IMR-90 (cell line): ENCODE measurements at places on chromosomes 3 and 15.
A peak's percentile ranks its signal among the peaks of the same experiment; 100 is the strongest.

DNA sequence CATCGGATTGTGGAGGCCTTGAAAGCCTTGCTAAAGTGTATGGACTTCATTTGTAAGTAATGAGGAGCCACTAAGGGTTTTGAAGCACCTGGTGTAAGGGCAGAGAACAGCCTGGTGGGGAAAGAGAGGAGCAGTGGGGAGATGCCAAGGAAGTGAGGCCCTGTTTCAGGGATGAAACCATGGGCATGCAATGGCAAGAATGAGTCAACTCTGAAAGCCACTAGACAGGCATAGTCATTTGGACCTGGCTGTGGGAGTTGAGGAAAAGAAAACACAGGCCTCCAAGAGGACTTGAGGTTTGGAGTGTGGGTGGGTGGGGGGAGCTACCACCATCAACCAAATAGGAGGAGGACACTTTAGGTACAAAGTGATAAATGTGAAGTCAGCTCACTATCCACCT is 7.6 kb downstream of the XCR1 start:
- no peaks in the 10 kb centered on the region for H3K4me1 ChIP-seq
- no peak overlapping the region for H3K27ac ChIP-seq
- DNase-seq = no peak

DNA sequence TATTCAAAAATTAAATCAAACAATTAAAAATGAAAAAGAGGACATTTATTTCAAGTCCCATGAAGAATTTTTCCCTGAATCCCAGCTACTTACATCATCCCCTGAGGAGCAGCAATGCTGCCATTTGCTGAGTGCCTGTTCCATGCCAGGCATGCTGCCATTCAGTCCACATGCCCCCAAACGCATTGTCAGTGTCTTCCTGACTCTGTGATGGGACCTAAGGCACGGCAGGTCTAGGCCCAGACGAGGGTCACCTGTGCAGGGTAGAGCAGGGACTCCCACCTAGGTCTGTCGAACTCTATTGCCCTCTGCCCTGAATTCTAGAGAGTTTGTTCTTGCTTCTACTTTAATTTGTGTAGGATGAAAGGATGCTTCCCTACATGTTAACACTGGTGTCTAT is 7.0 kb downstream of the PSTPIP1 start:
- H3K36me3 ChIP-seq = no peaks in the 10 kb centered on the region
- H3K4me1 ChIP-seq = no peaks in the 10 kb centered on the region; the same call in 1 of the 2 replicates

GRCh38 chr15:37885651-37886050 is 48.8 kb upstream of the TMCO5A start:
- H3K36me3 ChIP-seq = no peaks in the 10 kb centered on the region
- no peak overlapping the region for H3K4me3 ChIP-seq
- H3K4me1 ChIP-seq = no peaks in the 10 kb centered on the region
- H3K27me3 ChIP-seq = no peaks in the 10 kb centered on the region
- H3K27ac ChIP-seq = no peak overlapping the region
- DNase-seq = no peak

GRCh38 chr3:61580982-61581643 is 19.7 kb downstream of the PTPRG start:
- DNase-seq = no peak
- H3K4me1 ChIP-seq = peaks cover 8% of the 10 kb centered on the region
- H3K27me3 ChIP-seq = no peaks in the 10 kb centered on the region
- H3K36me3 ChIP-seq = no peaks in the 10 kb centered on the region
- H3K27ac ChIP-seq = no peak overlapping the region

DNA sequence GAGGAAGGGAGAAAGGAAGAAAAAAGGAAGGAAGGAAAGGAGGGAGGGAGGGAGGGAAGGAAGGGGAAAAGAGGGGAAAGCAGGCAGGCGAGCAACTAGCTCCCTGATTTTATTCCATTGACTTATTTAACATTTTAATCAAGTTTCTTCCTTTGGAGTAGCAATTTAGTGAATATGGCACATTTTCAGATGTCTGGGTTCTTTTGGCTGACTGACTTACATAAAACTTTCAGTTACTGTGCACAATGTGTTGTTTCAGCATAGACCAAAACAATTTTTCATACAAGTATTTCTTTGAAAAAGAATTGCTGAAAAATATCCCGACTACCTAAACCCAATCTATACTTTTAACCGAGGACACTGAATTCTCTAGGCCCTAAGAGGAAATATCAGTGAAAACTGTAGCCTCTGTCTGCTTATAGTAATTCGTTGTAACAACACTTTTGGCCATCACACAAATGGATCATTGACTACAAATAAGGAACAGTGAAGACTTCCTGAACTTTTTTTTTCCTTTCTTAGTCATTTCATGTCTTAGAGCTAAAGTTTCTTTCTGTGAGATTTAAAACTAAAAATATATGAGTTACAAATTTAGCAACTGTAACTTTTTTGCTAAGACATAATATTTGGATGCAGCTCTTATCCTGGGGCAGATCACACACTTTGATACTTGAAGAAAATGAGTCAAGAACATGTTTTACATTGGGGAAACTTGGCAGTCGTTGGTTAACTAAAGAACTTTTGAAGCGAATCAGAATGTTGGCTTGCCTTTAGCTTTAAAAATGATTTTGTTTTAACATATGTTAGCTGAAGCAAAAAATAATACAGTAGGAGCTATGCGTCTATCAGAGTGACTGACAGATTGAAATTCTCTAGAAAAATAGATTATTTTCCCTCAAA is 79.6 kb downstream of the SOX2 start:
- no peak overlapping the region for H3K4me3 ChIP-seq
- DNase-seq = no peak

DNA sequence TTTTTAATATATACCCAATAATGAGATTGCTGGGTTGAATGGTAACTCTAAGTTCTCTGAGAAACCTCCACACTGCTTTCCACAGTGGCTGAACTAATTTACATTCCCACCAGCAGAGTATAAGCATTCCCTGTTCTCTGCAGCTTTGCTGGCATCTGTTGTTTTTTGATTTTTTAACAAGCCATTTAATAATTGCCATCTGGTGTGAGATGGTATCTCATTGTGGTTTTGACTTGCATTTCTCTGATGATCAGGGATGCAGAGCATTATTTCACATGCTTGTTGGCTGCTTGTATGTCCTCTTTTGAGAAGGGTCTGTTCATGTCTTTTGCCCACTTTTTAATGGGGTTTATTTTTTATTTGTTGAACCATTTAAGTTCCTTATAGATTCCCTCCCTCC is 75.0 kb upstream of the EPHB3 start:
- H3K4me3 ChIP-seq = no peak overlapping the region
- H3K27me3 ChIP-seq = peaks cover 38% of the 10 kb centered on the region
- no peak overlapping the region for H3K27ac ChIP-seq
- no peaks in the 10 kb centered on the region for H3K4me1 ChIP-seq
- H3K36me3 ChIP-seq = no peaks in the 10 kb centered on the region
- no peak for DNase-seq

DNA sequence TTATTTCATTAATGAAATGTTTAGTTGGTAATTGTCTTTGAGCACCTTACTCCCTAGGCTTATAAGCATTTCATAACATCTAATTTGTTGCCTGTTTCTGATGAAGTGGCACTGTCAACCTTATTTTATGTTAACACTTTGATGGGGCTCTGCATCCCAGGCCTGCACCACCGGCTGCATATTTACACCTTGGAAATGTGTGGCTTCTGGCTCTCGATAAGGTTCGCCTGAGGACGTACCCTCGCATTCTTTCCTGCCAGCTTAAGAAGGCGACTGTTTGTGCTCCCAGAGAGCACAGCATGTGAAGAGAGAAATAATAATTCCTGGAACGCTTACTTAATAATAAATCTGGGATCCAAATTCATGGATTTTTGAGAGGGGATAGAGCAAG is 763.3 kb upstream of the CFAP20DC start:
- peaks cover 17% of the 10 kb centered on the region for H3K4me1 ChIP-seq
- H3K36me3 ChIP-seq = no peaks in the 10 kb centered on the region
- no peak overlapping the region for H3K4me3 ChIP-seq
- no peaks in the 10 kb centered on the region for H3K27me3 ChIP-seq

DNA sequence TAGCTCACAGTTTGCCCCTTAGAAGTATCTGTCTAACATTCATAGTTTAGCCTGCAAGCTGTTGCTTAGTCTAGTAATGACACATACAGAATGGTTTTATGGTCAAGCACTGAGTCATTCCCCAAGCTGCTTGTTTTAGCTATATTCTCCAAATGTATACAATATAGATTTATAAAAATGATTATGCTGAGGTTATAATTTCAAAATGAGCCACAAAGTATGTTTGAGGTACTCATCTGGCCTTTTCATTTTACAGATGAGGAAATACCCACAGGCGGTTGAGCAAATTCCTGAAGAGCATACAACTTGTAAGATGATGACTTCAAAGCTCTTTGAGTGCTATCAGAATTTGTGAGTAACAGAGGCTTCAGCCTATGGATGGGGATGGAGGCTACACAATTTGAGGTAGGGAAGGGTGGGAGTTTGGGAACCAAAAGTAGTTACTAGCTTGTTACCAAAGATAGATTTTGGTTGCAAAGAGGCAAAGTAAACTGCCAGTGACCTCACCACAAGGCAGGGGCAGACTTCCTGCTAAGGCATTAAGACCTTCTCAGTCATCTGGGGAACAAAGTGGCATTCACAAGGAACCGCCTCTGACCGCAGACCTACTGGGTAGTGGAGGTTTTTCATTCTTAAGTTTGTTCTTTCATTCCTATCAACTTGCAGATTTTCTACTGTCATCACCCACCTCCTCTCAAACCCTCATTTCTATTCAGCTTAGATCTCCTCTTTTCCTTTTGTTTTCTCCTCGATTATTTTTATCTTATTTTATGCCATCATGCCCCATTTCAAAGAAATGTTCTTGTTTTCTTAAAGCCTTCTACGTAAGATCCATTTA is 257.2 kb upstream of the NECTIN3 start:
- H3K4me1 ChIP-seq = peaks cover 8% of the 10 kb centered on the region
- H3K27me3 ChIP-seq = no peaks in the 10 kb centered on the region
- DNase-seq = peak; percentile 98
- H3K27ac ChIP-seq = peak overlapping the region; percentile 96

DNA sequence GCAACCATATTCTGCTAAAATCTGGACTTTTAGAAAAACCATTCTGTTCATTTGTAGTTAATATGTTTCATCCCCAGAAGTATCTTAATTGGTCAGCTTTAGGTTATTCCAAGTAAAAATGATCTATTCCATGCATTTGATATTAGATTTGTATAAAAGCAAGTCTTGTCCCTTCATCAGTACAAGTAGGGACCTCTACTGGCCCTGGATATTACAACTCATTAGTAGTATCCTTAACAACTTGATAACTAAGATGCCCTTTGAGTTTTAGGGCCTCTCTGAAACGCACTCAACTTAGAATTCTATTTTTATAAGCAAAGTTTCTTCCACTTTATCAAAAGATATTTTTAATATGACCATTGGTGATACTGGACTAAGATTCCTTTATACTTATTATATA is 25.3 kb upstream of the SELENOT start:
- no peaks in the 10 kb centered on the region for H3K4me1 ChIP-seq
- no peak overlapping the region for H3K27ac ChIP-seq
- H3K36me3 ChIP-seq = peaks cover 17% of the 10 kb centered on the region
- no peak overlapping the region for H3K4me3 ChIP-seq

- peak; percentile 72 for DNase-seq
- no peaks in the 10 kb centered on the region for H3K27me3 ChIP-seq
- peaks cover 5% of the 10 kb centered on the region; the same call in 1 of the 2 replicates for H3K4me1 ChIP-seq
Measured at GRCh38 chr3:123843668-123844067, 40.5 kb downstream of the MYLK start.

DNA sequence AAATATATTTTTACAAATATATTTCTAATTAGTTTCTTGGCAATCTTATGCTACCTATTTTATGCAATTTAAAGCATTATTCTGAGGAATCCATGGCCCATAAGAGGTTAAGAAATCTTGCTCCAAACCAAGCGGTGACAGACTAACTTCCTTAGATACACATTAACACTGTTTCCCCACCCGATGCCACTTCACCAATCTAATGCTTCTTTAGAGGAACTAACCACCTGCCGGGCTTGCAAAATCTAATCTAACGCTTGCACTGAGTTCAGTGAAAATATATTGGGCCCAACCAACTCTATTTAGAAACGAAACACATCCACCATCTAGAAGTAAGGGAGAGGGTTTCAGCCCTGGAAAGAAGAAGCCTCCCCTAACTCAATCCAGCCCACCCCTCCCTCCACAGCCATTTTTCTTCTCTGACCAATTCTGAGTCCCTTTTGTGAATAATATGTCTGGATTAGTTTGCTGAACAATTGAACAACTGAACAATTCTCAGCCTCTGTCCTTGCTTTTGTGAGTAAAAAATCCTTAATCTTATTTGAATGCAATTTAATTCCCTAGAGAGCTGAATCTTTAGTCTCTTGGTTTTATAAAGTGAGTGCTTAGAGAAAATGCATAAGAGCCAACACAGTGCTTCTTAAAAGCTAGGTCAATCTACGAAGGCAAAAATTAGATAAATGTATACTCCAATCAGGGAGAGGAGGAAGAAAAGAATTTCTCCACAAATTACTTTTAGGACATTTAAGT is 150.4 kb upstream of the ADAMTS9 start:
- no peak for DNase-seq
- H3K36me3 ChIP-seq = no peaks in the 10 kb centered on the region
- H3K27me3 ChIP-seq = no peaks in the 10 kb centered on the region

DNA sequence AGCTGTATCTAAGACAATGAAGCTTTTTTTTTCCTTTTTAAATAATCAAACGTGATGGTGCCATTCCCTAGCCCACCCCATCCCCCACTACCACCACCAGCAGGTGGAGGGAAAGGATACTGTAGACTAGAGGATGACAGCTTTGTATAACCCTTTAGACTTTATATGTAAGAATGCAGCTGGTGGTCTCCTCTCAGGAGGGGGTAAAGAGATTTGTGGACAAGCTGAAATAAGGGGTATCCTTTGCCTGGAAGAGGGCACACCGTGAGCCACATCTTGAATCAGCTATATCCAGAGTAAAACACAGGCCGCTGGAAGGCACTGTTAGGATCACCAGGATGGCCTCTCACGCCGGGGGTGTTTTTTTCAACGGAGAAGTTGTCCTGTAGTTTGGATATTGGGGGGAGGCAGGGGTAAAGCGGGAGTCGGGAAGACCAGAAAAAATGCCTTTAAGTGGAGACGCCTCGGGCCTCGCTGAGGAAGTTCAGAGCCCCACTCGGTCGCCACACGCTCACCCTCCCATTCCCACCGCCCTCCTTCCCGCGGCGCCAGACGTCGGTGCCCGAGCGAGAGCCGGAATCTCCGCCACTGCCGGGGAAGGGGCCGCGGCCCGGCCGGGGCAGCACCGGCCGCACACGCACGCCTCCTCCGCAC is 986 bp downstream of the KPNA4 start:
- H3K4me1 ChIP-seq = no peaks in the 10 kb centered on the region
- H3K27me3 ChIP-seq = no peaks in the 10 kb centered on the region
- peak overlapping the region; percentile 75 for H3K4me3 ChIP-seq
- DNase-seq = no peak
